ENCODE measurements at places on chromosomes 4 and X.

- no peak for DNase-seq
These were observed 26.4 kb upstream of the MMRN1 start for GRCh38 chr4:89868276-89868675.

DNA sequence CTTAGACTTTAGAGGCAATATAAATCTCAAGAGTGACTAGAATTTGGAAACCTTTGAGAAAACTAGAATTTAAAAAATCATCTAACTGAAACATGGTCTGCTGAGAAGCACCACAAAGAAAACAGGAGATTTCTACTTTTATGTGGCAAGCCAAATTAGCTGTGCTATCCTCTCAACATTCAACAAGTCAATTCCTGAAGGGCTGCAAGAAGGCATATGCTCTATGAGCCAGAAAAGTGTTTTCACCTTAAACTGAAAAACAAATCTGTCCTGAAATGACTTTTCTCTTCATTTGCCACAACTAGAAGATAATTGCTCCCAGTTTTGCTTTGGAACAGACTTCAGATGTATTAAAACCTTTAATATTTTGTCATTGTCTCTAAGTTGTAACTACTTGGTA lies 263.2 kb upstream of the EDNRA start:
- no peak for DNase-seq

GRCh38 chr4:89247951-89248350 lies 59.6 kb downstream of the GPRIN3 start:
- DNase-seq = no peak

DNA sequence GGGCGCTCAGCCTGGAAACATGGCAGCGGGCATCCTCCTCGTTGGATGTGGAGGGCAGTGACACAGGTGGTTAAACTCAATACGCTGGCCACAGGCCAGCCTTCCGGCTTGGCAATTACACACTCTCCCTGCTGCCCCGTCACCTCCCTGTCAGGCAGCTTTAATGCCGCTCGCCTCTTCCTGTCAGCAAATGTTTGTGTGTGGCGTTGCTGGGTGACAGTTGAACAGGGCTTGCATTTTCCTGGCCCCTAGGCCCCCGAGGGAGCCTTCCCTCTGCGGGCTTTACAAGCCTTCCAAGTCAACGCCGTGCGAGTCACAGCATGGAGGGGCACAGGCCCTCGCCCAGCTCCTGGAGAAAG lies 620.0 kb downstream of the BCOR start:
- DNase-seq = no peak

DNA sequence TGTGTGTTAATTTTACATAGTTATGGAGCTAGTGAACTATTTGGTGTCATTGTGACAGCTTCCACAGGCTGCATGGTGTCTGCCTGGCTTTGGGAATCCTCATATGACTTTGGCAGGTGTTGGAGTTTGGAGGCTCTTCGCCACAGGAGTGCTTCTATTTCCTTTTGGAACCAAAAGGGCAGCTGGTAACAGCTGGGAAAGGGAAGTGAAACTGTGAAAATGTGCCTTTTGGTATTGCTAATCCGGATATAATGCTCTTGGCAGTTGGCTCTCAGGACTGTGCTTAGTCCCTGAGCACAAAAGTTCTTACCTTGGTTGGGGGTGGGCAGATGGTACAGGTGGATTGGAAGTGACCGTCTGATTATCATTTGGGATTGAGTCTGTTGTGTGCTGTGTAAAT lies 18.1 kb downstream of the OFD1 start:
- no peak for DNase-seq

- DNase-seq = no peak
These were observed 286.5 kb downstream of the GLUD2 start for GRCh38 chrX:121333942-121334341.

GRCh38 chrX:24149351-24150050 lies at the start of gene ZFX:
Gene ZFX, plus strand, starts transcription at chrX:24149729. Its CDS starts 23,014 bp downstream, at chrX:24172743.
- peak; percentile 81 for DNase-seq

- no peak for DNase-seq
These were observed 1.5 kb downstream of the DGKQ start for GRCh38 chr4:971666-972500.

DNA sequence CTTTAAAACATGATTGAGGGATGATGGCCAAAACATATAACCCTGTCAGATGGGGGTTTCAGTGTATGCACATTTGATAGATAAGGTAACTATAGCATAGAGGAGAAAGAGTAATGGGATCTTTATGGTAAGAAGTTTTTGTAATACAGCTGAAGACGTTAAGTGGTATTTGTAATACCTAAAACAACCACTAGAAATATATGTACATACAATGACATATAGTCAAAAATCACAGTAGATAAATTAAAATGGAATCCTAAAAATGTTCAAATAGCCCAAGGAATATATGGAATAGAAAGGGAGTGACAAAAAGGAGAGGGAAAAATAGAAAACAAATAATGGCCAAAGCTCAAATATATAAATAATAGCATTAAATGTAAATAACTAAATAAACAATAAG lies 371.3 kb upstream of the FSTL5 start:
- DNase-seq = no peak

DNA sequence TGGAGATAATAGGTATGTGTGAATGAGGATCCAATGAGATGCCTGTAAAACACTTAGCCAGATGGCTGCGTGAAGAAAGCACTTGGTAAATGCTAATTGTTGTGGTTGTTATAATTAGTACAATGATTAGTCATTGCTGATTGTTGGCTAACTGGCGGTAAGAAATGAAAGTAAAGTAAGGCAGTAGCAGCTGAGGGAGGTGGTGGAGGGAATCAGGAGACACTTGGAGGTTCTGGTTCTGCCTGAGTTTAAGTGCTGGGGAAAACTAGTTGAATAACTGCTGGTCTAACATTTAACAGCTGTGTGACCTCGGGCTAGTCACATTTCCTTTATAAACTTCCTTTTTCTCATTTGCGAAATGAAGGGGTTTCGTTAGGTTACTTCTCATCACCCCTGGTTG lies 30.9 kb downstream of the CD38 start:
- DNase-seq = no peak

GRCh38 chr4:177100307-177100706 lies 209.4 kb upstream of the NEIL3 start:
- DNase-seq = no peak

DNA sequence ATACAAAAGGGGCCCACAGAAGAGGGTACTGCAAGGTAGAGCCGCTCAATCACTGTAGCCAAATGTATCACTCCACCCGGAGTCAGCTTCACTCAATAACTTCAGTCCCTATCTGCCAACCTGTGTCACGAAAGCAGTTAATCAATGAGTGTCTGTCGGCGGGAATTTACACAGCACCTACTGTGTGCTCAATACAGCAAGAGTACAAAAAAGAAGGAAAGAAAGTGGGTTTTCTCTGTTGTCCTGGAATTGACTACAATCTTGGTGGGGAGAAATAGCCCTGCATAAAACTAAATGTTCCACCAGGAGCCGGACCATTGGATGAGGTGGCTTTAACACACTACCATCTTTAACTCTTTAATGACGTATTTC lies 780 bp upstream of the NKRF start:
- peak; percentile 49 for DNase-seq

- DNase-seq = no peak
These were observed 360.3 kb downstream of the FBXW7 start for GRCh38 chr4:152175586-152175985.

- DNase-seq = no peak
These were observed 54.1 kb upstream of the PRPS1 start for GRCh38 chrX:107574054-107574683.

DNA sequence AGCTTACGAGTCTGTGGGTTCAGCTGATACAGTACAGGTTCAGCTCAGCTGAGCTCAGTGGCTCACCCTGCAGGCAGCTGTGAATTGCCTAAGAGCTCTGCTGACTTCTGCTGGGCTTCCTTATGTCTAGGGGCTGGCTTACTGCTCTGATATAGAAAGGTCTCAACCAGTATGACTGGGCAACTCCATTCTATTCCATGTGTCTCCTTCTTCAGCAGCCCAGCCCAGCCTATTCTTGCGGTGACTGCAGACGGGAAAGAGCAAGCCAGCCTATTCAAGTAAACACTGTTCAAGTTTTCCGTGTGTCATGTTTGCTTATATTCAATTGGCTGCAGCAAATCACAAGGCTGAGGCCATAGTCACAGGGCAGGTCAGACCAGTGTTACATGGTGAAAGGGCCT lies 615.4 kb upstream of the ZFP42 start:
- no peak for DNase-seq

DNA sequence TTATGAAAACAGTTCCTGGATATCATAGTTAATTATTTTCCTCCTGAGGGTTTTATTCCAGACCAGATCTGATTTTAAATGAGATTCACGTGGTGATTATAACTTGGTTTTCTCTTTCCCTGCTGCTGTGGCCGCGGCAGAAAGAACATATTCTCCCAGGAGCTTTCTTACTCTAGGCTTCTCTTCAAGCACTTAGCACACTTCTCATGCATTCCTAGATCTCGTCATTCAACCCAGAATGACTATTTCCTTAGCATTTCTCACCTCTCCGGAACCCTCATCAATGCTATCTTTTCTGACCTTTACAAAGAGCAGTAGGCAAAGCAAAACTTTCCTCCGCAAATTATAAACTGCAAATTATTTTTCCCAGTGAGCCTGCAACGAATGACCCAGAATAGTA lies 122.9 kb downstream of the GPAT3 start:
- DNase-seq = no peak

- no peak for DNase-seq
These were observed 125.4 kb upstream of the DMD start for GRCh38 chrX:33336783-33337182.

DNA sequence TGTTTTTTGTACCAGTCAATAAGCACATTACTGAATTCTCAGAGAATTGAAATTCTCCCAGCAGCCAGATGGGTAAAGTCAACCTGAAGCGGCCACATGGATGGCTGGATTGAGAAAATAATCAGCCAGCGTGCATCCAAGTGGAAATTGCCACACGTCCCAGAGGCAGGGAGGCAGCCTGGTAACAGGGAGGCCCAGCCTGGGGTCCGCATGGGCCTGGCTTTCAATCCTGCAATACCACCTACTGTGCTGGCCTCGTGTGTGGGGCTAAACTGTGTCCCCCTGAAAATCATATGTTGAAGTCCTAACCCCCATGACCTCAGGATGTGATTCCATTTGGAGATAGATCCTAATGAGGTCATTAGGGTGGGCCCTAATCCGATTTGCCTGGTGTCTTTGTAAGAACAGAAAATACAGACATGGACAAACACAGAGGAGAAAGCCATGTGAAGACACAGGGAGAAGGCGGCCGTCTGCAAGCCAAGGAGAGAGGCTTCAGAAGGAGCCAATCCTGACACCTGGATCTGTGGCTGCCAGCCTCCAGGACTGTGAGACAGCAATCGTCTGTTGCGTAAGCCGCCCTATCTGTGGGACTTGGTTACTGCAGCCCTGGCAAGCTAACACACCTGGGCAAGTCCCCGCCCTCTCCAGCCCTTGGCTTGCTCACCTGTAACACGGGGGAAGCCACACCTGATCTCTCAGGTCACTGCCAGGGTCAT lies 90.3 kb downstream of the JAKMIP1 start:
- DNase-seq = no peak

GRCh38 chr4:86613734-86614133 lies 19.6 kb downstream of the PTPN13 start:
- no peak for DNase-seq

GRCh38 chr4:64713256-64713840 lies 304.1 kb upstream of the TECRL start:
- DNase-seq = no peak

DNA sequence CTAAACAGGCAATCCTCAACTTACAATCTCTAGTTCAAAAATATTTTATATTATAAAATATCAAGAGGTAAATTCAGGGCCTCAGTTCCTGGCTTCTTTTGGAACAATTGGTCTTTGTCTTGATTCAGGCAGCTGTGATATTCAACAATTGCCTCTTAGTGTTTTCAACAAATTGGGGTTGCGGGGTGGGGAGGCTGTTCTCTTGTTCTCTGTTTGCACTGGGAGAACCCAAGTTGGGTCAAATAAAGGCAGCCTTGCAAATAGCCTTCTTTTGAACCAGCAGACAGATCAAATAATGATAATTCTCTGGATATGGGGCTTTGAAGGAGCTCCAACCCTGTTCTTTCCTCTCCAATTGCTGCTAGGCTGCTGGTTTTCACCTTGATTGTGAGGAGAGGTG lies 142.5 kb downstream of the COL4A5 start:
- DNase-seq = no peak

DNA sequence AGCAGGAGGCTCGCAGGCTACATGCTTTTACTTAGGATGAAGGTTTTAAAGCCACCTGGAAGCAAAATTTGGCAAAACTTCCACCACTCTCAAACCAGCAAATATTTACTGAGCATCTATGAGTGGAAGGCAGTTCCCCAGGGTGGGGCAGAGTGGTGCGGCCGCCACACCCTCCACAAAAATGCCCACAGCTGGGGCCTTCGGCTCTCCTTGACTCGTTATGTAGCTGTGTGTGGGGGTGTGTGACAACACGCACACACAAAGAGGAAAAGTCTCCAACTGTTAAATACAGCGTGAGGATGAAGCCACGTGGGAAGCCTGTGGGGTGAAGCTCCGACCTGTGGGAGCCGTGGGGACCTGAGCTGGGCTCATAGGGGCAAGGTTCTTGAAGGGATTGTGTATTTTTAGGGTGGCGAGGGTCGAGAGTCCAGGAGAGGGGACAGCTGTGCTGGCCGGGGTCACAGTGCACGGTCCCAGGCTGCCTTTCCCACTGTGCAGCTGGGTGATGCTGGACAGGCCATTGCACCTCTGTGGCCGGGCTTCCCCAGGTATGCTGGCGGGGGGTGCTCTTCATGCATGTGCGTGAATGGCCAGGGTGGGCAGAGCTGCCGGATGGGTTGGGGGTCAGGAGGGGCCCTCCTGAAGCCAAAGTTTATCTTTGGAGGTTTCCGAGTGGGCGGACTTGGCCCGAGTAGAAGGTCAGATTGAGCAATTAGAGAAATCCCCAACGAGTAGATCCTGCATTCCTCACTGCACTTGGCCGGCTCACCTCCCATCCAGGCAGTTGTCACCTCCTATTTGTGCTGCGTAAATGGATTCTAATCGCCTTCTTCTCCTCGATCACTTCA lies 25.4 kb downstream of the SORCS2 start:
- DNase-seq = no peak

DNA sequence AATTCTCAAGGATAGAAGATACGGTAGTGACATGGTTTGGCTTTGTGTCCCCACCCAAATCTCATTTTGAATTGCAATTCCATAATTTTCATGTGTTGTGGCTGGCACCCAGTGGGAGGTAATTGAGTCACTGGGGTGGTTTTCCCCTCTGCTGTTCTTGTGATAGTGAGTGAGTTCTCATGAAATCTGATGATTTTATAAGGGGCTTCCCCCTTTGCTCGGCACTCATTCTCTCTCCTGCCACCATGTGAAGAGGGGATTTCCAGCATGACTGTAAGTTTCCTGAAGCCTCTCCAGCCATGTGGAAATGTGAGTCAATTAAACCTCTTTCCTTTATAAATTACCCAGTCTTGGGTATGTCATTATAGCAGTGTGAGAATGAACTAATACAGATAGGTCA lies 8.5 kb upstream of the SPANXN4 start:
- DNase-seq = no peak
